NCI-H345 (cell line): ENCODE measurements at places on chromosomes 5 and 9.

- no peak for DNase-seq
Observed at GRCh38 chr9:12414514-12414913, 278.7 kb upstream of the TYRP1 start.

GRCh38 chr9:107632661-107633060, 143.1 kb upstream of the KLF4 start:
- DNase-seq, result no peak

- no peak for DNase-seq
Observed at GRCh38 chr5:140258016-140258415, 44.9 kb downstream of the PFDN1 start.

DNA sequence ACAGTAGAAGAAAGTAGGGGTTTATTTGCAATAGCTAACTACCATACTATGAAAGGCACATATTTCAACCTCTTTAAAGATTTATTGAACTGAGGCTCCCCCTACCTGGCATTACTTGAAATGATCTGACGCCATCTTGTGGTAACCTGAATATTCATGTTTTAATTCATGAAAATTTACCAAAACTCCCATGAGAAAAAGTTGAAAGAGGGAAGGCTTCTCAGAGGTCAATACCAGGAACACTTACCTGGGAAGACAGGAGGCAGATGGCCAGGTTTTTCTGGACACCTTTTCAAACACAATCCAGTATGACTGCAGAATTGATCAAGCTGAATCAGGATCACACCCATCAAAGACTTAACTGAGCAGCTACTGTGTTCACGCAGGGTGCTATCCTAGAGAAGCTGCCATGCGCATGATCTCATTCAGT, 9.4 kb downstream of the PRELID2 start:
- peak; percentile 42 for DNase-seq

DNA sequence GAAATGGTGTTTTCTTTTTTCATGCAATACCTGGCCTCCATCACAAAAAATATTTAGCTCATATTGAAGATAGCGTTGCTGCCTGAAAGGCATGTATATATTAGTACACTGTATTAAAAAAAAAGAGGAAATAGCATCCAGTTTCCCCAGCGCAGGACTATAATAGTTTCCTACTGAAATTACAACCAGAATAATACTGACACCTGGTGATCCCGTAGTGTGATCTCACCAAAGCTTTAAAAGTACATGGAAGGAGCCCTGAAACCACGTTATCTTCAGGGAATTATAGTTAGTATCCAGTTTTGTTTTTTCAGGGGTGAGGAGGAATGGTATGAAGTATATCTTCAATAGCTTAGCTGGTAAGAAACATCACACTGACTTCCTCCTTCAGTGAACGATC, 264.9 kb downstream of the CD180 start:
- DNase-seq, result no peak

DNA sequence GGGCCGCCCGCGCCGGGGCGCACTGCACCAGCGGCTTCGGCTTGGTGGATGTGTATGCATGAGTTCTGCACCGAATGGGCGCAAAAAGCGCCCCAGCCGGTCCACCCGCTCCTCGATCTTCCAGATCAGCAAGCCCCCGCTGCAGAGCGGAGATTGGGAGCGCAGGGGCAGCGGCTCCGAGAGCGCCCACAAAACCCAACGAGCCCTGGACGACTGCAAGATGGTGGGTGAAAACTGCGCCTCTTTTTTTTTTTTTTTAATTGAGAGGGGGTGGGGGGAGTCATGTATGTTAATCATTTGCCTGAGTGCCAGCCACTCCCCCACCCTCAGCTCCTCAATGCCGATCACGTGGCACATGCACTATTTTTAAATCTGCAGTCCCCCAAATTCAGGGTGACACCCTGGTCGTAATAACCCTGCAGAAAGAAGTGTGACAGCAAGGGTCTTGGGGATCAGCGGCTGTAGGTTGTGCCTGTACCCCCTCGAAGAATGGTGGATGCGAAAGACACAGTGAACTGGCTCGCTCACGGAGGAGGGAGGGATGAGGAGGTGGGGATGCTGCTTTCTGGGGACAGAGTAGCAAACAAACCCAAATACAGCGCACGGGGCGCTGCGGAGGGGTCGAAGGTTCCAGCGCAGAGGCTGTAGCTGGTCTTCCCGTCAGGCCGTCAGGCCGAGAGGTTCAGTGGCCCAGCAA, 900 bp downstream of the RGS7BP start:
- DNase-seq, result peak; percentile 53

DNA sequence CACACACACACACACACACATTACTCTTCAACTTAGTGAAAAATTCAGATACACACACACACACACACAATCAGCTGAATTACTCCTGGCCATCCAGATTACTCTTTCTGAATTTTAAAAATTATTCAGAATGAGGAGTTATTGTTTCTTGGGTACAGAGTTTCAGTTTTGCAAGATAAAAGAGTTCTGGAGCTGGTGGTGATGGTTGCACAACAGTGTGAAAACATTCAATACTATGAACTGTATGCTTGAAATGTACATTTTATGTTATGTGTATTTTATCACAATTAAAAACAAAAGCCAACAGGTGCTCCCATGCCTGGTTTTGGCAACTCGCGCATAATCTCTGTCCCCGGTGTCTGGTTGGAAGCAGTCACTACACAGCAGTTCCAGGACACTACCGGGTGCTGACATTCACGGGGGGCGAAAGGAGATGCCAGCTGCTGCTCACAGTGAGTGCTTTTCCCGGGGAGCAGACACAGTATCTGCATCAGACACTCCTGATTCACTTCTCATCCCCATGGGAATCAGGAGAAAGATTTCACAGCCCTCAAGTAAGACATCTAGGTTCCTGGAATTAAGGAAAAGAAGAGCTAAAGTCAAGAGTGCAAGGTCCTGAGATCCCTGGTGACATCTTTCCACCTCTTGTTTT, 55.7 kb downstream of the LHFPL2 start:
- no peak for DNase-seq

DNA sequence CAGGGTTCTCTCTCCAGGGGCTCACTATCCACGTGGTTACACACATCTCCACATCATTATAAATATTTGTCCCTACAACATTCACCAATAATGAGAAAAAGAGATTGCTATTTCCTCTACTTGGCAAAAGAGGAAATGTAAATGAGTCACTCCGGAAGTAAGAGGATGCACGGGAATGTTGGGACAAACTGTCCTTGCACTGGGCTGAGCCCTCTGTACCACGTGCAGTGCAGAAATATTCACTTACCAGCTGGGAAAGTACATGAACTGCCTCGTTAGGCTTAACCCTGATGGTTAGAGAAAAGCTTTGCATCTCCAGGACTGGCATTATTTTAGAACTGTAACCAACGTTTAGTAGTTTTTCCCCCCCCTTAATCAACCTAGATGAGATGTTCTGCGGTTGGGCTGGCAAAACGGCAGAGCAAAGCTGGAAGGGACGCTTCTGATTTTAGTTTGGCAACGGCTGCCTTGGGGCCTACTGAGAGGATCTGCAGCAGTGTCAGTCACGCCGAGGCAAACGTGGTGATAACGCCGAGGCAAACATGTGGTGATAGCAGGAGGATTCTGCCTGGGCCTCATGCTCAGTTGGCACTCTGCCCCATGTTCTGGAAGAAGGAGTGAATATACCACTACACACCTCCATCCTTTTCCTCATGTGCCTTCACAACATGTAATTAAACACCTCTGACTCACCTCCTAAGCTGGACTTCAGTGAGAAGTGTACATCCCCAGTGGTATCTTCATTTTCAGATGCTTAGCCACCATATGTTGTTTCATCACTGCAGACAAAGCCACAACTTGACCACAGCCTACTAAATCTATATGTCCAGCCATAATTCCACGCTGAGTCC, 661.4 kb upstream of the KLF4 start:
- no peak for DNase-seq

- DNase-seq, result no peak
Observed at GRCh38 chr9:4842734-4843133, 50.0 kb downstream of the RCL1 start.

- no peak for DNase-seq
Observed at GRCh38 chr9:84435902-84436301, 95.3 kb upstream of the SLC28A3 start.

- DNase-seq, result no peak
Observed at GRCh38 chr9:110446171-110446570, 108.5 kb upstream of the TXNDC8 start.

- no peak for DNase-seq
Observed at GRCh38 chr9:5357431-5358105, 17.9 kb upstream of the RLN1 start.

DNA sequence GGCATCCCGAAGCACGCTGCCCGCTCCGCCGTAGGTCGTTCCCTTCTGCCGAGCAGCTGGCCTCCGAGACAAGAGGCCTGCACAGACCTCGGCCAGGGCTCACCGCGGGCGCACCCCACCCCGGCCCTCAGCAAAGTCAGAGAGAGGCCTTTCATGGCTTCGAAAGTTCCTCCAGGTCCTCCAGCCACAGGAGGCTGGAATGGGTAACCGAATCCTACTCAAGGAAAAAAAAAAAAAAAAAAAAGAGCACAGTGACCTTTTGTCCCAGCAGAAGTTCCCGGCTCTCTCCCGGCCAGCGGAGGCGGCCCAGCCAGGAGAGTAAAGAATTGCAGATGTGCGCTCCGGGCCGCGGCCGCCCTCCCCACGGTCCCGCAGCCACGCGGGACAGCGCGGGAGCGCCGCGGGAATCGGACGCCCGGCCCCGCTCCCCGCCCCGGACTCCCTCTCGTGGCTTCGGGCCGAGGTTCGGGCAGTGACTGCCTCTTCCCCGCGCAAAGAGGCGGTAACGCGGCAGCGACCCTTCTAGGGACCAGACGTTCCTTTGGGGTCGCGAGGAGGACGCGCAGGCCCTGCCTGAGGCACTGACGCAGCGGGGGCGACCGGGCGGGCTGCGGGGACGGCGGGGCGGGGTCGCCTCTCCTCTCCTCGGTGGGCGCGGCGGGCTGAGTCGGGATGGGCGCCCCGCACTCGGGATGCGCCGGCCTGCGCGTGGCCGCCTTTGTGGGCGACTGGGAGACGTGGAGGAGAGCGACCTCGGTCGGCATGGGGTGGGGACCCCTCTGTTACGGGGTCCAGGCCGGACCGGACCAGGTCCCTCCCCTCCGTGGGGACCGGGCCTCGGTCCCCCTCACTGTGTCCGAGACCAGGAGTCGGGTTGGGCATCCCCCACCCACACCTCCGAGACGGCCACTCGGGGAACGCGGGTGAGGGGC, 754 bp downstream of the GFPT2 start:
- no peak for DNase-seq

DNA sequence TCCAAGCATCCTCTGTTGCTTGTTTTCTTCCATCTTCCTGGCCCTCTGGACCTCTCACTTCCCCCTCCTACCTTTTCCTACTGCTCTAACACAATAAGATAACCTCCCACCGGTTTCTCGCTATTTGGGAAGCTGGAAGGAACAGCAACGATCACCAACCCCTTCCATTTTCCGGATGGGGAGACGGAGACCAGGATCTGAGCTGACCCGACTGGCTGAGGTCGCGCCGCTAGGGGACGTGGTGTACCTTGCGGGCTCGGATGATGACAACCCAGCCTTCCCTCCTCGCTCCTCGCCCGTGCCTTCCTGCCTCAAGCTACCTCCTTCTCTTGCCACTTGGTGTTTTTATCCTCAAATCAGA, 1.9 kb downstream of the LPAR1 start:
- DNase-seq, result peak; percentile 17

DNA sequence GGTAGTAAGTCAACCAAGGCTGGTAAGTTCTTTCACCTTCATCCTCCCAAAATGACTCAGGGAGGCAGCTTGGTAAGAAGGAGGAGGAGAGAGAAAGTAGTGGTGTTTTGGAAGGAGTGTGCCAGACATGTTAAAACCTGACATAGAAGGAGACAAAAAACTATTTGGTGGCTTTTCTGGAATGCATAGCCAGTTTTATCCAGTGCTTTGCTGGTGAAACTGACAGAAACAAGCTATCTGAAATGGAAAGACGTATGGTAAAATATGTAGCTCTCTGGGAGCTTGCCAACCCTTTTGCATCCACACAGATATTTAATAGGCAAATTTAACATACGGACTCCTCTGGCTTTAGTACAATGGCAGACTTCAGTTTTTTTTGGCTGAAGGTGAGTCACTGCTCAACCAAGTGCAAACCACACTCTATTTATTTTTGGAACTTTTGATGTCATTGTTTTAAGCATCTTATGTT, 45.4 kb downstream of the RAB14 start:
- no peak for DNase-seq

GRCh38 chr9:8674536-8674935, 875.0 kb upstream of the DMAC1 start:
- no peak for DNase-seq

DNA sequence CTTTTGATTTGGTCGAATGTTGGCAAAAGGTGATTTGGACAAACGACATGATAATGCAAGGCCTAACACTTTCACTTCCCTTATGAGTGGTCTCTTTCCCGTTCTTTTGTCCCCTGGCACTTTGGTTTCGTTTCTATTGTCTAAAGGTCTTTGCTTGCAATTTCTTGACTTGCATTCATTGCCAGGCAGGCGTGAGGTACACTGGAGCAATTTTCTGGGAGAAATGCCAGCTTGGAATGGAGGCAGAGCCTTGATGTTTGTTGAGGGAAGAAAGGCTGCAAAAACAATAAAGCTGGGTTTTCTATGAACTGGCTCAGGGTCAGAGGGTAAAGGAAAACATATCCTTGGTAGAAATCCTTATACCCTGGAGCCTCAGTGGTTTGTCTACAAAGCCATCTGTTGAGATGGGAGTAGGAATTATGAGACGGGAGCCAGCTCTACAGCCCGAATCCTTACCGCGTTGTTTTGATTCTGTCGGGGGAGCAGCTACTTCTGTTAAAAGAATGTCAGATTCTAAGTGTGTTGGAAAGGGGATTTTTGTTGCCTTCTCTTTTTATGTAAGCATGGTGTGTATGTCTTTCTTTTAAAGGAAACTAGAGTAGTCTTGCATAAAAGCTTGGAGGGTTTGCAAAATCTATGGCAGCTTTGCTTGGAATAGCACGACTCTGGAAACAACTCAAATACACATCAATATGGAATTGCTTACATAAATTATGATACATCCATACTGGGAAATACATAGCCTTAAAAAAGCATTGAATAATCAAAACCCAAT, 158.9 kb downstream of the RMI1 start:
- peak; percentile 82 for DNase-seq

DNA sequence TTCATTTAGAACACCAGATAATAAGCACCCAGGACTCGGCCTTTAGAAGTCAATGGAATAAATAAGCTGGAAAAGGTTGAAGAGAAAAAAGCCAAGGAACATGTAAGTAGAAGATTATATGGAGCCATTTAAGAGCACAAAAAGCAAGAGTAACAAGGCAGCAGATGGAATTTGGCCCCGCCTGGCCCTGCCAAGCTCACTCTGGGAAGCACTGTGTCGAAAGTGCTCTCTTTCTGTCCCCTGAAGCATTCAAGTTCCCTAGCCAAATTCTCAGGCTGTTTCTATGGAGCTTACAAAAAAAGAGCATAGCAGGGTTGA, 73.0 kb upstream of the GPR151 start:
- no peak for DNase-seq

DNA sequence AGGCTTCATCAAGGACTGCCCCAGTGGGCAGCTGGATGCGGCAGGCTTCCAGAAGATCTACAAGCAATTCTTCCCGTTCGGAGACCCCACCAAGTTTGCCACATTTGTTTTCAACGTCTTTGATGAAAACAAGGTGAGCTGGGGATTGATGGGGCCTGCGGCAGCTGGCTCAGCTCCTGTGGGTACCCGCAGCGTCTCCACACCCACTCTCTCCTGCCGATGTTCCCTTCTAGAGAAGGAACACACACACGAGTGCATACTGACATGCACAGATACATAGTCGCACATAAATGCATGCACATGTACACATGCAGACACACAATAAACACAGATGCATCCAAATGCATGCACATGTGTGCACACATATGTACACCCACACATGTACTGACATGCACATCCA, 45.6 kb downstream of the NCS1 start:
- DNase-seq, result no peak
